ENCODE measurements at places on chromosomes 7 and 10.

DNA sequence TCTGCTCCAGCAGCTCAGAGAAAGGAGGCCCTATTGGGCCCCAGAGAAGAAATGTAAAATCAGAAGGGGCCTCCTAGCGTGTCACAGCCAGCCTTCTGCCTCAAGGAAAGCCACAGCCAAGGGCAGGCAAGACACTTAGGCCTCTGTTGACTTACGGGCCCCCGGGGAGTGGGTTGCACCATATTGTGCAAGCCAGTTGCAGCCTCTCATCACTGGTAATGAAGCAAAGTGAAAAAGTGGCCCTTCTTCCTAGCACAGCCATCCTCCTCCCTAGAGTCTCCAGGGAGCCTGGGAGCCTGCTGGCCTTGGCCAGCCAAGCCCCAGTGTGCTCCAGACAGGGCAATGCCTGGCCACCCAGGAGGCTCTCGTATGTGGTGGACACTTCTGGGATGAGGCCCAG lies 56.2 kb upstream of the GDF10 start:
- no peak for DNase-seq

GRCh38 chr7:360454-361100 lies 70.6 kb downstream of the FOXL3 start:
- DNase-seq = no peak

DNA sequence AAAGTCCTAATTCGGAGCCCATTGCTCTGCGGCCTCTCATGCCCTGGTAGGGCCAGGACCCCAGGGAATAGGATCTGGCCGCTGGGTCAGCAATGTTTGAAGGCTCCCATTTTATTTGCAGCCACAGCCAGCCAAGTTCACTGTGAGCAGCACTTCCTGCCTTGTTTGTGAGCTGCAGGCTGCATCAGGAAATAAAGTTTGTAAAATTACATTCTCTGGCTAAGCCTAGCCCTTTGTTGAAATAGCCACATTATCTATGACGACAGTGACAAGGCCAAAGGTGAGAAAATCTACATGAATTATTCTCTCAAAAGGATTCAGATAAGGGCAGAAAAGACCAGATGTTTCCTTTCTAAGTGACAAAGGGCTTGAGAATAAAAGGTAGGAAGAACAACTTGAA lies 23.7 kb upstream of the ITGB1 start:
- DNase-seq = peak; percentile 47

DNA sequence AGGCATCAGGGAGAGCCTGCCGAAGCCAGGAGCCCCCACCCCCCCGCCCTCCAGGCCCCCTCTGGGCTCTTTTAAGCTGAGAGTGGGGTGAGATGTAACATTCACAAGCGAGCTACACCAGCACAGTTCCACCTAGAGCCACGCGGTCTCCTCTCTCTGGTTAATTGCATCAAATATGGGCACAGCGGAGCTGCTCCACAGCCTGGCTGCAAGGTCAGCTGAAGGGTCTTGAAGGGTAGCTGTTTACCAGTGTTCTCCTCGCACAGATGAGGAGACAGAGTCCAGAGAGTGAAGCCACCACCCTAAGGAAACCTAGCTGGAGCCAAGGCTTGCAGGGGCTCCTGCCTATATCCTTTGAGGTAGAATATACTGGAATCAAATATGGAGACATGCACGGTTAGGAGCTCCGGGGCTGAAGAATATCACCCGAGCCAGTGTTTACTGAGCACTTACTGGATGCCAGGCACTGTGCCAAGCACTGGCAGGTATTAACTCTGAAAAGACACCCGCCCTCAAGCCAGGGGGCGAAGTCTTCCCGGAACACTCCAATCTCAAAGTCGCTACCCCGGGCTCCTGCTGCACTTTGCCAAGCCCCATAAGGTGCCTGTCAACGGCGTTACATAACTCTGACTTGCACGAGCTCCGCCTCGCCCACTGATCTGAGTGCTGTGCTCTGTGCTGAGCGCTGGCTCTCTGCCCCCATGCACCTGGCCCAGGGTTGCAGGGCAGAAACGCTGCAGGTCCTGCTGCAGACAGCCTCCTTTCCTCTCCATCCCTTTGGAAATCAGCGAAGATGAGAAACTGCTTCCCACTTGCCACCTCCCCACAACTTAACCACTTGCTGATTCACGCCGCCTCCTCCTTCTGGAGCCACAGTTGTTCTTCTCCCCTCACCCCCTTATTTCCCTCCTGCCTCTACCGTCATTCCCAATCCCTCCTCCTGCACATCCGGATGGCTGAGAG lies 5.4 kb downstream of the CHST15 start:
- DNase-seq = no peak

- DNase-seq = peak; percentile 65
Measured at GRCh38 chr10:116849248-116850057, at the start of gene ENO4. ENO4 (plus strand) TSS chr10:116849499; CDS start chr10:116849567, 68 bp downstream.

DNA sequence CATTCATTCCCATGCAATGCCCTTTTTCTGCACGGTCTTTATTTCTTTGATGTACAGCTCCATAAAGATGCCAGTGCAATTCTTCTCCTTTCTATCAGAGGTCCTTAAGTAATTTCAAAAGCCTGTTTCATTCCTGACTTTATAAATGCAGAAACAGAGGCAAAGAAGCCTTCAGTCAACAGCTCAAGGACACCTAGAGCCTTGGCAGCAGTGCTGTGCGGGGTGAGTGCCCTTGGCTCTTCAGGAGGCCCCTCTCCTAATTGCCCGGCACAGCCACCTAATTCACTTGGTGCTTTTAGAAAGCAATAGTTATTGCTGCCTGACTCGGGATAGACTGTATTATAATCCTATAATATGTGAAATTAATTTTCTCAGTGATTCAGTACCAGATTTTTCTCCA lies 169.6 kb upstream of the KLF6 start:
- no peak for DNase-seq

GRCh38 chr10:42872865-42873435 lies 90.4 kb downstream of the BMS1 start:
- DNase-seq = no peak

GRCh38 chr7:131159961-131160361 lies 167.7 kb upstream of the MKLN1 start:
- peak; percentile 27 for DNase-seq

- no peak for DNase-seq
Measured at GRCh38 chr7:45975847-45976484, 54.9 kb upstream of the IGFBP3 start.

DNA sequence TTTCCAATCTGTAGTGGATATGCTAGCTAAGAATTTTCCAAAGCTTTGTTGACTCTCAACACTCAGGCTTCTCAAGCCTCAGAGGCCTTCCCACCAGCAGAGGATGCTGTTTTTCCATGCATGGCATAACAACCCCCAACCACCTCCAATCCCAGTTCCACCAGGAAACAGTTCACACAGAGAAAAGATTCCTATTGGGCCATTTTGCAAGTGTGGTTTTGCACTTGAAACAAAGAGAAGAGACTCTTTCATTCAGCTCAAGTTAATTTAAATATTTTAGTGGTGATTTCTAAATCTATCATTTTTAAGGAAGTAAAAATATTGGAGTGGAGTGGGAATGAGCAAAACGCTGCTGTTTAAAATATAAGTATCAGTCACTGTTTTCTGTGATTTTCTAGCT lies 105.6 kb upstream of the COL1A2 start:
- peak; percentile 81 for DNase-seq

- DNase-seq = peak; percentile 95
Measured at GRCh38 chr7:46764100-46764936, 817.6 kb downstream of the TNS3 start.

DNA sequence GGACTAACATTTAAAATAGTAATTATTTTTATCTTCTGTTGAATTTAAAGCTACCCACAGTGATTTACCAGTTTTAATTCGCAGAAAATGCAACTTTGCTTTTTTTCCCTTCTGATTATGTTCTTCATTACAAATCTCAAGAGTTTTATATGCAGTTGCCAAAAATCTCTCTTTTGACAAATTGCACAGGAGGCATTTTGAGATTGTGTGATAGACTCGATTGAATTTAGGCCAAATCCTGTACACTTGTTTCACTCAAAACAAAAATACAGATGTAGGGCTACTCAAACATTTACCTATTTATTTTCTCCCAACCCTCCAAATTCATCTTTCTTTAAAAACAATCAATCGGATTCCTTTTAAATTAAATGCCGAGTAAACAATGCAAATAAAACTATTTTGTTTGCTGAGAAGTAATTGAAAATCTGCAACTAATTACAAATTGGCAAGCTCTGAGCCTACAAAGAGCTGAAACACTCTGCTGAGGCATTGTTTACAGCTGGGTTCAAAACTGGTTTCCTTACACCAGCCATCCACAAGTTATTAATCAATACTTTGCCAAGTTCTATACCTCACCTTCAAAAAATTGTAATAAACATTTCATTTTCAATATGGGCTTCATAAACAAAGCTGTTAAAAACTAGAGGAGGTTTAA lies 214.9 kb upstream of the TCF7L2 start:
- DNase-seq = peak; percentile 62

DNA sequence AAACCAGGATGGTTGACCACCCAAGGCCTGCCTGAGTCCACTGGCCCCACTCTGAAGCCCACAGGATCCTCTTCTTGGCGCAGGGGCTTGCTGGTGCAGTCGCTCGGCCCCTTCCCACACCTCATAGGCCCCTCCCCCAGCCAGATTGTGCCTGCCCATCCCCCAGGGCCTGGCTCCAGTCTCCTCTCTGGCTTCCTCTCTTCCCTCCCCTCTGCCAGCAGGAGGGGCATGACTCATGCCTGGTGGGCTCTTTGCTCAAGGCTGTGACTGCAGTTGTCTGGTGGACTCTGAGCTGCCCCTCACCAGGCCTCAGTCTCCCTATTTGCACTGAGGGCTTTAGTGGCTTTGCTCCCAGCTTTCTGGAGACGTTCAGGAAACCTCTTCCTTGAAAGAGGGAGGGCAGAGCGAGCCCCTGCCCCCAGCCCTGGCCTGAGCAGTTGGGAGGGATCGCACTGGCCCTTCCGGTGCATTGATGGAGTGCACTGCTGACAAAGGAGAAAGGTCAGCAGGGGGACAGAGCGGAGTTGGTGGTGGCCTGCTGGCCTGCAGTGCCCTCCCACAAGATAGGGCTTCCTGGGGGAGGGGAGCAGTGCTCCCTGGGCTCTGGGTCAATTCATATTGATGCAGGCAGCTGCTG lies 60.7 kb downstream of the ZMIZ1 start:
- no peak for DNase-seq

DNA sequence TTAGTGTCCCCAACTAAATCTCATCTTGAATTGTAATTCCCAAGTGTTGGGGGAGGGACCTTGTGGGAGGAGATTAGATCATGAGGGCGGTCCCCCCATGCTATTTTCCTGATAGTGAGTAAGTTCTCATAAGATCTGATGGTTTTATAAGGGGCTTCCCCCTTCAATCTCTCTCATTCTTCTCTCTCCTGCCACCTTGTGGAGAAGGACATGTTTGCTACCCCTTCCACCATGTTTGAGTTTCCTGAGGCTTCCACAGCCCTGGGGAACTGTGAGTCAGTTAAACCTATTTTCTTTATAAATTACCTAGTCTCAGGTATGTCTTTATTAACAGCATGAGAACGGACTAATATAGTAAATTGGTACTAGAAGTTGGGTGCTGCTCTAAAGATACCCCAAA lies 365.6 kb downstream of the ANKRD7 start:
- no peak for DNase-seq

GRCh38 chr7:151468217-151469018 lies 28.5 kb upstream of the CRYGN start:
- no peak for DNase-seq

DNA sequence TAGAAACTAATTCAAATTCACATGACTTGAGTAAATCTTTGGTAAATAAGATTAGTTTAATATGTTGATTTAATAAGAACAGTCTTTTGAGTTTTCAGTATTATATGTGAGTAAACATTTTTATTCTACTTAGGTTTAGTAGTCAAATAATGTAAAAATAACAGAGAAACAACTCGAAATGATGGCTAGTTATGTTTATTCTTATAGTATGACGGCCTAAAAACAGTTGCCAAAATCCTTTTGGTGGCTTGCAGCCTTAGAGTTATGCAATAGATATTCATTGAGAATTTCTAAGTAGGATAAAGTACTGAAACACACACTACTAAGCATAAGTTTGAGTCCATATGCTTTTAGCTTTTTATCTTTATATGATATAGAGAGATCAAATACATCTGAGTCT lies 184.8 kb downstream of the GNAI1 start:
- DNase-seq = peak; percentile 22

DNA sequence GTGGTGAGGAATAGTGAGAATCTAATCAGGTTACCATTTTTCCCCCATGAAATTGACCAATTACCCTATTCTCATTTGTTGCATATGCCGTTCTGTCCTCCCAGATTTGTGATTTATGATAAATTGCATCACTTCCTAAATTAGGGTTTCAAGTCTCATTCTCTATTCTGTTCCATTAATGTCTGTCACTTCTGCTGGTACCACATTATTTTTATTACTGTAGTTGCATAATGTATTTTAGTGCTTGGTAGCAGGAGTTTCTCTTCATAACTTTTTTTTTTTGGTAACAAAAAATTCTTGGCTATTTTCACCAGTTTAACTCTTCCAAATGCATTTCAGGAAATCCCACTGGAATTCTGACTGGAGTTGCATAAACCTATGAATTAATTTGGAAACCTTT lies 44.0 kb upstream of the FAM133B start:
- DNase-seq = no peak

DNA sequence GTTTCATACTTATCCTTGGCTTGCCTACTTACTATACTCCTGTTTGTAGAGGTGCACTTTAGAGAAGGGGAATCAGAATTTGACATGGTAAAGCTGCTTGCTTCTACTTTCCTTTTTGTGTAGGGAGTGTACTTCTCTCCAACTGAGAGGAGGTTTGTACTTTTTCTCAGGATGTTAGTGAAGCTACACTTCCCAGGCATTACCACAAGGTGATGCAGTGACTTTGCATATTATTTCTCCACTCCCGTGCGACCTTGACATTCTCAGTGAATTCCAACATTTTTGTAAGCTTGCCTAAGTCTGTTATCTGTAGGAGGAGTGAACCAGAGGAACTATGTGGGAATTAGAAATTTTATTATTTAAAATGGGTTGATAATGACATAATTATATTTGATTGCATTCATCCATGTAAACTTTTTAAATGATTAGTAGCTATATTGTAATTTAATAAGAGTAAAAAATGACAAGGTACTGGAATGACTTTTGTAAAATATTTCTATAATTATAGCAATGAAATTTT lies 5.2 kb downstream of the TAX1BP1 start:
- peak; percentile 19 for DNase-seq

DNA sequence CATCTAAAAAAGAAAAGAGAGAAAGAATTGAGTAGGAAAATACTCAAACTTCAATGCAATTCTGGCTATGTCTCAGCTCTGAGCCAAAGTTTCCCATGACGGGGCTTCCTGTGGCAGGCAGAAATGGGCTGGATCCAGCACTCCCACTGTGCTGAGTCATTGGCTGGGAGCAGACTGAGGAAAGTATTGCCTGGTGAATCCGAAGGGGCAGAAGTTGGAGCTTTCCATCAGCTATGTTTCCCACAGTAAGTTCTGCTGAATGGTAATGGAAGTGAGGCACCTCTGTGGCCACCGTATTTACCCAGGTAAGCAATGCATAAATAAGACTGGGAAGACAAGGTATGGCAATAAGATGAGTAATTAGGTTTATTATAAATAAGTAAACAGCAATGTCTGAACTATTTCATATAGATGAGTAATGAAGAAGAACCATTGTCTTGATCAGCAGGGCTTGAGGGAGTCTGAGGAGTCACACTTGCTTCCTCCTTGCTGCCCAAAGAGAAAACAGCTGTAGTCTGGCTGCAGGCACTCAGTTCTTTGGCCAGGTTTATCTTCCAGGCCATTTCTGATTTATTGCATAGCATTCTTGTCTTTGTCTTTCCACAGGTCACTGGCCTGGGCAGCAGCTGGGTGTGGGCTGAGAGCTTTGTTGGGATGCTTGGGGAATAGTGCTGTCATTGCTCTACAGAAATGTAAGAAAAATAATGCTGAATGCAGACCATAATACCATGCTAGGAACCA lies 255.3 kb downstream of the DNAJB9 start:
- DNase-seq = peak; percentile 24

Measured in fibroblast of gingiva (primary cell).